ENCODE measurements at places on chromosomes 1 and 21.

DNA sequence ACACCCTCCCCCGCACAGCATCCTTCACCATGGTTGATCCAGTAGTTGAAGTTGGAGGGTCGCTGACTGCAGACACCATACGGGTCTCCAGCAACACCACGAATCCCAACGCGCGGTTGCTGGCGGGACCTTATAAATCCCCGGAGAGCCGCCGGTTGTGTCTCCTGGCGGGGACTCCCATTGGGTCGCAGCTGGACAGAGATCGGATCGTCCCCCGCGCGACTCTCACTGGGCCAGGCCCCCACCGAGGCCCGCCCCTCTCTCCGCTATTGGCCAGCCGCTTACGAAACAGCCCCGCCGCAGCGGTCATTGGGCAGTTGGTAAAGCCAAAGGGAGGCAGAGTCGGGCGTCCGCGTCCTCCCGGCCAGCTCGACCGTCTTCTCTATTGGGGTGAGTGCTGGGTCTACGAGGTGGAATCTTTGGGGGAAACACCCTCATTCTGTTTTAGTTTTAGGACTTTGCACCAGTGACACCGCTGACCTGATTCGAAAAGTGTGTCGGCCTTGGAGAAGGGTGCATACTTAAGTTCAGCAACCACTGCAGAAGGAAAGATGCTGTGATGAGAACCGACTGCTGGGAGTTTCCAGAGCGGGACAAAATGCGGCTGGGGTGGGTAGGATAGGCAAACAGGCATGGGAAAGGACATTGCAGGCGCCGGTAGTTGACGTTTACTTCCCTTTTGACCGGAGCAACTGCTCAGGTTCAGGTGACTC is 27.4 kb downstream of the RABIF start:
- peak; percentile 87 for DNase-seq

DNA sequence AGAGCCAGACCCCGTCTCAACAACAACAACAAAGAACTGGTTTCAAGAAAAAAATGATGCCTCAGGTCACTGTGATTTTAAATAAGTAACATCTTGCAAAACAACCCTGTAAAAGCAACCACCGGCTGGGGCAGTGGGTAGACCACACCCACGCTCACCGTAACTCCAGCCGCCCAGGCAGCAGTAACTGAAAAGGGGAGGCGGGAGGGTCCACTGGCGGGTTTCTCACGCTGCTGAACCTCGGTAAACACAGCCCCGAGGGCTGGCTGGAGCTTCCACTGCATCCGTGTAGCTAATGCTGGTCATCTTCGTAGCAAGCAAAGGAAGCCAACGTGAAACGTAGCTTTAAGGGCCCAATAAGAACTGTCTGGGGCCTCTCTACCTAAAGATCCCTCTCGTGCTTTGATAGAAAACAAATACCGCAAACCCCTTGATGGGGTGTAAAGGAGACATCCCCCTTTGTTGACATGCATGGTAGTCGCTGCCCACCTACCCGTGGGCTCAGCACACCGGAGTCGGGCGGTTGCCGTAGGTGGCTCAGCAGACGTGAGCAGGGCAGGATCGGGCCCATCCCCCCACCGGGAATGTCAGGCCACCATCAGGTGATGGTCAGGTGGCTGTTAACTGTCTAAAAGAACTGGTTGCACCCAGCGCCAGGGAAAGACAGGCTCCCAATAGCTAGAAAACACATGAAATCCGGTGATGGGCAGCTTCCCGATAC is 4.2 kb downstream of the C1orf159 start:
- no peak for DNase-seq

DNA sequence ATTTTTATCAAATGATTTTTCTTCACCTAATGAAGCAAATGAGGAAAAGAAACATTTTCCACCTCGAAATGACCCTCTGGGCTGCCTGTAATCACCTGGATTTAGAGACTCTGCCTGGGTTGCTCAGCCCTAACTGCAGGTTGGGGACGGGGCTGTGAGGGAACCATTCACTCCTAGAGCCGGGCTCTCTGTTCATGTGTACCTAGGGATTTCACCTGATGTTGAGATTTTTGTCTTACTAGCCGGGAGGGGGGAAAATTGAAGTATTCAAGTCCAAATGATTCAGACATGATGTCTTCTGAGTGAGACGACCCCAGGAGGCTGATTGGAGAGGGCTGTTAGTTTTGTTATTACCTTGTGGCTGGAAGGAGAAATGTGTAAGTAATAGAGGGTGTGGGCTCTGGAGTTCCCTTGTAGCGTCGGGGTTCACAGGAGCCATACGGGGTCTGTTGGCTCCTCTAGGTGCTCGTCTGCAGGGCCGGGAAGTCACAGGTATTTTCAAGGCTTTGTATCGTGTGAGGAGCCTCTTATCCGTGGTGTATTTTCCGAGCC is 42.3 kb upstream of the PWP2 start:
- no peak for DNase-seq

DNA sequence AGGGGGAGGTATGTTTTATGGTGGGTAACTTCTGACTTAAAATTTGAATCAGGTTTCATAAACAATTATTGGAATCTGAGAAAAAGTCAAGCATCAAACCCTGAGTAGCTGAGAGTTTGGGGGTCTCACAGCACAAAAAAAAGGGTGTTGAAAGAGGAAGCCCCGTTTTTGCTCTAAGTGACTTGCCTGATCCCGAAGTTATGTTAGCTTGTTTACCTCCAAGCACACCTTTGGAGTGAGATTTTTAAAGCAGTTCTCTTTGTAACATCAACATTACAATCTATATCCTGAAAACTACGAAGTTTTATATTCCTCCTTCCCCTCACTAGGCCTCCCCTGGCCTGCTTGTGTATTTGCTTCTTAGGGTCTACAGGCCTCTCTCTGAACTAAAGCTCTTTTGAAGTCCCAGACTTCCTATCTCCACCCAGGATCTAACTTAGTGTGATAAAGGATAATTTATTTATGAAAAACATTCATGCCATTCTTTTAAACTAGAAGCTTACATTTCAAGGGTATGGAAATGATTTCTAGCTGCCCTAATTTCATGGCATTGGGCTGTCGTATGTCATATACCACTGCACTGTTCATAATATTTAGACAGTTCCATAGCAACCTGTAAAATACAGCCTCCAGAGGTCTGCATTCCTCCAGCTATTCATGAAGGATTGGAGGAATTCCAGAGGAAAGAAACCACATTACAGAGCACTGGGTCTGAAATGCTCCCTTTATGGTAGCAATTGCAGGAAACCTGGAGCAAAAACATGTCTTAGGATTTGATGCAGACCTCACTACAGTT is 36.1 kb upstream of the RGS1 start:
- peak; percentile 98 for DNase-seq

GRCh38 chr1:87720561-87720960 is 391.9 kb downstream of the LMO4 start:
- DNase-seq, result no peak

GRCh38 chr1:9233241-9233941 is 1.2 kb upstream of the H6PD start:
- DNase-seq, result no peak

GRCh38 chr21:46082963-46083790 is 14.7 kb upstream of the COL6A2 start:
- no peak for DNase-seq

GRCh38 chr1:228400692-228401454 is 5.8 kb downstream of the TRIM11 start:
- DNase-seq, result no peak

DNA sequence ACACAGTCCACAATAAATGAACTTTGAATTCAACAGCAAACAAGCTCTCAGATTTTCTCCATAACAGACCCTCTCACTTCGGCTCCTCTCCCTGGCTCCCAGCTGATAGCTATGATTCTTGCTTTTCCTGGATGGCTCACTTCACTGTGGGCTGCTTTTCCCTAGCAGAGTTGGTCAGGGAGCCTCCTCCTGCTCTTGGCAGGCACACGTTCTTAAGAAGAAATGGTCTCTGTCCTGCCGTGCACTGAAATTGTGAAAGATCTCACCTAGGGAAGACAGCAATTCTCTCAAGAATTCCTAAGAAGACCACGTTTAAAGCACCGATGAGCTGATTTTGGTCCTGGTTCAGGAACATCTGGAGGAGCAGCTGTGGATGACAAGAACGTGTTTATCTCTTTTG is 148.5 kb upstream of the KCNK2 start:
- DNase-seq, result no peak

- no peak for DNase-seq
These were observed 595 bp downstream of the IL10RB start for GRCh38 chr21:33266789-33267135.

DNA sequence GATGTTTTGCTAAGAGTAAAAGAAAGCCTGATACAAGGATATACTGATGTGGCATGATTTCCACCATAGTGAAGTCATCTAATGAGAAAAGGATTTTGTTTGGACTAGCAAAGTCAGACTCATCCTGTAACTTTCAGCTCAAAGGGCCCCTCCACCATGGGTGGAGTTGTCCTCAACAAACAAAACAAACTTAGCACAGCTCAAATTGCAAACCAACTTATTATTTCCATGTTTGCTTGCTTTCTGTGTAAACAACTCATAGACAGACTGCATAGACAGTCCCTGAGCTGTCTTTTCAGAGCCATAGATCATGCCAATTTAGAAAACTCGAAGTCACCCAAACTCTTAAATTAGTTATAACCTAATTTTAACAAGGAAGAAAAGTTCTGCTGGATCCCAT is 69.4 kb upstream of the VAV3 start:
- no peak for DNase-seq

- no peak for DNase-seq
These were observed 13.6 kb downstream of the DENND1B start for GRCh38 chr1:197761654-197762053.

DNA sequence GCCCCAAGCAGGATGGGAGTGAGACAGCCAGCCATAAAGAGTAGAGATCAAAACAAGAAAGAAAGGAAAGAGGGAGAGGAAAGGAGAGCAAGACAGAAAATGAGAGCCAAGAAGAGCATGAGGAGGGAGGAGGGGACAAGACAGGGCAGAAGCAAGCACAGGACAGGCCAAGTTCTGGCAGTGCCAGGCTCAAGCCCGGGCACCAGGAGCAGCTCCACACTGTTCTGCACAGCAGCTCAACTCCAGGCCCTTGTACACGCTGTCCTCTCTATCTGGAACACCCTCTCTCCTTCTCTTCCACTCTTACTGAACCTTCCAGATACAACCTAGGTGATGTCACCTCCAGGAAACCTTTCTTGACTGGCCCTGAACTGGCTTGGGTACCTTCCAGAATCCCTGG is 11.7 kb downstream of the IFFO2 start:
- DNase-seq, result no peak

GRCh38 chr1:201628490-201628889 is 89.6 kb downstream of the NAV1 start:
- DNase-seq, result no peak

- no peak for DNase-seq
These were observed 6.5 kb downstream of the CTRC start for GRCh38 chr1:15444468-15445389.

DNA sequence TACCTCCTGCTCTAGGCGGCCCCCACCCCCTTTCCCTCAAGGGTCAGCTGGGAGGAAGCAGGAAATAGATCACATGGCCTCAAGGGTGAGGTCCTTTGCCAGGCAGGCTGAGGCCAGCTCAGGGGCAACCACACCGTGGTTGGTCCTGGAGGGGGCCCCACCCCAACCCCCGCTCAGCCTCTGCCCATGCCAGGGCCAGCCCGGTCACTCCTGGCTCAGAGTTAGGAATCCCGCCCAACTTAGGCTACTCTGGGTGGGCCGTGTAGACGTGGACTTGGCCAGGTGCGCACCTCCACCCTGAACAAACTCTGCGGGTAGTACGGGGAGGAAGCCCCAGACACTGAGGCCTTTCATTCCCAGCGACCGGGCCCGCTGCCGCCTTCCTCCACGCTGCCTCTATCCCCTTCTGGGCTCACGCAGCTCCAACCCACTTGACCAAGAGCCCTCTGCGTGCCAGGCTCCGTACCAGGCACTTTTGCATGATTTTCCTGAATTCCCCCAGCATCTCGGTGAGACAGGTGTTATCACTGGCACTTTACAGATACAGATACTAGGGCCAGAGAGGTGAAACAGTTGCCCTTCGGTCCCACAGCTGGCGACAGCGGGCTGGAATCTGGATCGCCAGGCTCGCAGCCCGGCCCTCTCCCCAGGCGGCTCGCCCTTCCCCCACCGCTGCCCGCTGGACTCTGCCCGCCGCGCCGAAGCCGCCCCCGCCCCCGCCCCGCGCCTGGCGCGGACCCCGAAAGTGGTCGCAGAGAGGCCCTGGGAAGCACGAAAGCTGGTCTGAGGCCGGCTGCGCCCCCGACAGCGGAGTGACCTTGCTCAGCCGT is 769 bp downstream of the GALE start:
- peak; percentile 45 for DNase-seq

- DNase-seq, result no peak
These were observed 127.3 kb upstream of the C8B start for GRCh38 chr1:57093122-57093521.

GRCh38 chr1:192983349-192983980 is 75.7 kb downstream of the UCHL5 start:
- DNase-seq, result no peak

GRCh38 chr21:15060543-15061175 is 4.1 kb downstream of the NRIP1 start:
- DNase-seq, result peak; percentile 9

GRCh38 chr1:45686015-45686287 is 382 bp downstream of the GPBP1L1 start:
- DNase-seq, result no peak

GRCh38 chr1:15592285-15592684 is 7.4 kb upstream of the AGMAT start:
- no peak for DNase-seq

DNA sequence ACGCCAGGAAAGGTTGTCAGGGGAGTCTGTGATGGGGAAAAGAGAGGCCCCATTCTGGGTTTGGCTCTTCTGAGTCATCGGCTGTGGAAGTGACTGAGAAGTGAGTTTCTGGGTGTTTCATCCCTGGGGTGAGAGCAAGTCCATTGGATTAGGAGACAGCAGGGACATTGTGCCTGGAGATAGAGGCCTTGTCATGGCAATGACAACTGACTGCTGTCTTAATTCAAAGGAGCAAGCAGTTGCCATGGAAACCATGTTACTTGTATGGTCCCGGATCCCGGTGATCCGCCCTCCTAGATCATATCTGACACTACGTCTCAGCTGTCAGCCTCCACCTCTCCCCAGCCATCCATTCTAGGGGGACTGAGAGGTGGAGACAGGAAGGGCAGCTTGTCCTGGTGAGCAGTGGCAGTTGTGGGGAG is 34.4 kb downstream of the KIAA0040 start:
- no peak for DNase-seq

DNA sequence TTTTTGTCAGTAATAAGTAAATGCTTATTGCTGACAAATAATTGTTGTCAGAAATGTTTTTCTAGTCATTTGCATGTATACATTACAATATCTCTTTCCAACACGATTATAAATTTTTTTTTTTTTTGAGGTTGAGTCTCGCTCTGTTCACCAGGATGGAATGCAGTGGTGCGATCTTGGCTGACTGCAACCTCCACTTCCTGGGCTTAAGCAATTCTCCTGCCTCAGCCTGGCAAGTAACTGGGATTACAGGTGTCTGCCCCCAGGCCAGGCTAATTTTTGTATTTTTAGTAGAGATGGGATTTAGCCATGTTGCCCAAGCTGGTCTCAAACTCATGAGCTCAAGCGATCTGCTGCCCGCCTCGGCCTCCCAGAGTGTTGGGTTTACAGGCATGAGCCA is 72.0 kb upstream of the ATF3 start:
- DNase-seq, result no peak
